Sigmoid colon (tissue), 7 donors: ENCODE measurements at places on chromosomes 7 and 10. TPM values are rescaled to one million over a fixed set of nuclear protein-coding genes. Genes with fewer than 3 reads are reported as not detected.

The NUTM2B gene
- 0.60 TPM for polyA plus RNA-seq

The TMEM236 gene
- 4.9 TPM for polyA plus RNA-seq

The SNCG gene
- 11.4 TPM for polyA plus RNA-seq

The ANKRD22 gene
- 2.4 TPM for polyA plus RNA-seq

The FBXO24 gene
- polyA plus RNA-seq, result 0.95 TPM

The AKR1C8 gene
- not detected for polyA plus RNA-seq

The MMP21 gene
- not detected for polyA plus RNA-seq

The GSTO2 gene
- 12.2 TPM for polyA plus RNA-seq

The CREB5 gene
- polyA plus RNA-seq, result 1.4 TPM

The AEBP1 gene
- 12.0 TPM for polyA plus RNA-seq

The GTF2IRD2 gene
- 1.4 TPM for polyA plus RNA-seq

The FAM20C gene
- polyA plus RNA-seq, result 10.4 TPM

The MKX gene
- polyA plus RNA-seq, result 0.28 TPM

The TMEM213 gene
- 0.01 TPM for polyA plus RNA-seq

The OR9A2 gene
- not detected for polyA plus RNA-seq

The PRLHR gene
- polyA plus RNA-seq, result not detected

The GIMAP6 gene
- 10.2 TPM for polyA plus RNA-seq

The ZNRF2 gene
- polyA plus RNA-seq, result 22.2 TPM

The WEE2 gene
- polyA plus RNA-seq, result 0.20 TPM

The GPR26 gene
- not detected for polyA plus RNA-seq
